NCI-H526 (cell line): ENCODE measurements at places on chromosomes 1 and 21.

GRCh38 chr1:46942086-46942485, 810 bp upstream of the CYP4A11 start:
- no peak for DNase-seq

- no peak for DNase-seq
Observed at GRCh38 chr1:205928317-205928716, 14.9 kb downstream of the SLC26A9 start.

- DNase-seq, result no peak
Observed at GRCh38 chr1:149993764-149994163, 16.8 kb downstream of the OTUD7B start.

- no peak for DNase-seq
Observed at GRCh38 chr1:36122062-36123030, 2.7 kb downstream of the COL8A2 start.

- DNase-seq, result peak; percentile 72
Observed at GRCh38 chr21:40143822-40144525, 276.7 kb downstream of the PCP4 start.

- no peak for DNase-seq
Observed at GRCh38 chr21:38402795-38403194, 95.5 kb downstream of the ERG start.

DNA sequence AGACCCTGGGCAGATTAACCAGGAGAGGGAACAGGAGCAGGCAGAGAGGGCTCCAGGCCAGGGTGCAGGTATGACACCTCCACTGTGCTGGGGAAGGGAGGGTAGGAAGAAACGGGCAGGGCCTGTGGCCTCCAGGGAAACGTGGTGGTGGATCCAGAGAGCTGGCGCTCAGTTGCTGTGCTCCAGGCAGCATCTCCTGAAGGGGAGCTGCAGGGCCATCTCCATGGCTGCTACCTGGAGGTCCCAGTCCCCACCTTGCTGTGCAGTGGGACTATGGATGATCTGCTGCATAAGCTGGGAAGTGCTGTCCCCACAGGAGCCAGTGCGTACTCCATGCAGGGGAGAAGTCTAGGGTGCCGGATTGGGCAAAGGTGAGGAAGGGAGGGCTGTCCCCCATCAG, 125.9 kb upstream of the RUNX3 start:
- DNase-seq, result no peak

- DNase-seq, result no peak
Observed at GRCh38 chr1:65027666-65028358, 61.5 kb upstream of the JAK1 start.

DNA sequence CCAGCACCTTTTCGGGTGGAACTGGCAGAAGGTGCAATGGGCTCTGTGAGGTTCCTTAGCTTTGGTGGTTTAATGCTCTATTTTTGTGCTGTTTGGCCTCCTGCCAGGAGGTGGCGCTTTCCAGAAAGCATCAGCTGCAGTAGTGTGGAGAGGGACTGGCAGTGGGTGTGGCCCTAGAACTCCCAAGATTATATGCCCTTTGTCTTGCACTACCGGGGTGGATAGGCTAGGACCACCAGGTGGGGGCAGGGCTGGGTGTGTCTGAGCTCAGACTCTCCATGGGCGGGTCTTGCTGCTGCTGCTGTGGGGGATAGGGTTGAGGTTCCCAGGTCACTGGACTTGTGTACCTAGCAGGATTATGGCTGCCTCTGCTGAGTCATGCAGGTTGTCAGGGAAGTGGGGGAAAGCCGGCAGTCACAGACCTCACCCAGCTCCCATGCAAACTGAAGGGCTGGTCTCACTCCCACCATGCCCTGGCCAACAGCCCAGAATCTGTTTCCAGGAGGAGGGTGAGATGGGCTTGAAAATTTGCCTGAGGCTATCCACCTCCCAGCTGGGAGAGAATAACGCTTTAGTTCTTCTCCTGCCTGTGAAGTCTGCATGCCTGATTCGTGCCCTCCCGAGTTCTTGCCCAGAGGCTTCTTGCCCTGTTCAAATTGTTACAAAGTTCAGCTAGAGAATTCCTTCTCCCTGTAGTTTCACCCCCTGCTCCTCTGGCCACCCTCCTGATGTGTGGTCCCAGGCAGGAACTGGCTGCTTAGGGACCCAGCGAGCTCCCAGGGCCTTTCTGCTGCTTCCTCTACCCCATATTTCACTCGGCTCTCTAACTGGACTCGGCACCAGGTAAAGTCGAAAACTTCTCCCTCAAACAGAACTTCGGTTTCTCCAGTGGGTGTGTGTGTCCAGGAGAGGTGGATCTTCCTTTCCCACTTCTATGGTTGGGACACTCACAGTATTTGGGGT, 76.5 kb upstream of the BTG3 start:
- peak; percentile 2 for DNase-seq

GRCh38 chr1:52189898-52190480, 48.1 kb downstream of the ZFYVE9 start:
- no peak for DNase-seq

GRCh38 chr21:31865429-31865970, 7.3 kb upstream of the HUNK start:
- DNase-seq, result no peak

DNA sequence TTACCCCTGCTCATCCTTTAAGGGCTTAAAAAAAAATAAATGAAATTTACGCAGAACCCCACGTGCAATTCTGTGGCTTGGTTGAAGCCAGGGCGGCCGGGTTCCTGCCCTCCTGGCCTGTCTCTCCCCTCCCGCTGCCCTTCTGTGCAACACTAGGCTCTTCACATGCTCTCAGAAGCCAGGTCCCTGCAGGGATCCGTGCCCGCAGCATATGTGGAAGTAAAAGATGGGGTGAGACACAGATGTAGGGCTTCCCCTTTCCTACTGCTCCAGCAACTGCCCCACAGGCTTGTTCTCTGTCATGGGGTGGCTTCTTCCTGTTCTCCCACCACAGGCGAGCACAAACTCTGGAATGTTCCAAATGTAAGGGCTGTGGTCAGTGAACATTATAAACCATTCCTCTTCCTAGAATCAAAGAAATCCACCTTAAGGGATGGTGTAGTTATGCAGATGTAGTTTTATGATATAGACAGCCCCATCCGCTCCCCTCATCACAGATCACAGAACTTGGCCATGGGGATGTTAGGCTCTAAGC, 535.4 kb downstream of the KIF26B start:
- DNase-seq, result no peak

GRCh38 chr21:37437376-37438080, 71.0 kb downstream of the DYRK1A start:
- no peak for DNase-seq
